Tracheal epithelial cell (primary cell): ENCODE measurements at places on chromosomes 1 and 21. TPM values are rescaled to one million over a fixed set of nuclear protein-coding genes. Genes with fewer than 3 reads are reported as not detected.

UMODL1 gene
- total RNA-seq, result not detected in 2 replicates

ATP6V1G3 gene
- not detected in 2 replicates for total RNA-seq

RBBP5 gene
- 16.6 and 19.4 TPM in 2 replicates for total RNA-seq

HNRNPR gene
- total RNA-seq, result 51.4 and 58.6 TPM in 2 replicates

AADACL3 gene
- total RNA-seq, result not detected in 2 replicates

NCF2 gene
- total RNA-seq, result 52.6 and 109 TPM in 2 replicates

LIN28A gene
- total RNA-seq, result not detected in 2 replicates
